ENCODE measurements at places on chromosomes 12 and 14.

DNA sequence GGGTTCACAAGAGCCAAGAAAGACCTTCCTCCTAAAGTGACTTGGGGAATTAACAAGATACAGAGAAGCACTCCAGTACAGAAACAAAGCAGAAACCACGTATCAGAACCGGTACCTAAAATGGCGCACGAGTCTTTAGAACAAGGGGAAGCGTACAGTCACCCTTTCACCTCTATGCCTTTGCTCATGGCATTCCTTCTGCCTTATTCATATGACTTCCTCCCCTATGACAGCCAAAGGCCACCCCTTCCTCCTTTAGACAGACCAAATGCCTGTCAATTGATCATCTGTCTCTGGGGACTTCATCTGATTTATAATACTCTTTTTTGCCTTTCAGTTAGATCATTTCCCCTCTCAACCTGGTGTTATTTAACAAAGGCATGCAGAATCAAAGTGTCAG lies 89.5 kb upstream of the OSBPL8 start:
- DNase-seq, result no peak

GRCh38 chr14:94689218-94689984 lies 77.2 kb downstream of the SERPINA3 start:
- peak; percentile 11 for DNase-seq

DNA sequence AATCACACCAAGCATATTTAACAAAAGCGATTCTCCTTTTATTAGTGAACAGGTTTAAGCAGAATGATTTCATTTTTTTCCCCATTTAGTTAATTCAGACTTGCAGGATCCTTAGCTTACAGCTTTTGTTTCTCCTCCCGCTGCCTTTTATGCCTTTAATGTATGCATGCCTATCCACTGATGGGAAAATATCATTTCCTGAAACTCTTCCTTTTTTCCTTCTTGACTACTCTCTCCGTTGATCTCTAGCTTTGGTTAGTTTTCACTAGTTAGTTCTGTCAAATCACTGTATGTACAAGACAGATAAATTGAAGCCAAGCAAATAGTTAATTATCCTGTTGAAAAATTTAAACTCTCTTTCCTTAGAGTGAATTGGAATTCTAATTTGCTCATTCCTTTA lies 26.3 kb downstream of the NKX2-1 start:
- no peak for DNase-seq

GRCh38 chr12:67925077-67925476 lies 64.2 kb upstream of the IFNG-AS1 start:
- DNase-seq, result no peak

DNA sequence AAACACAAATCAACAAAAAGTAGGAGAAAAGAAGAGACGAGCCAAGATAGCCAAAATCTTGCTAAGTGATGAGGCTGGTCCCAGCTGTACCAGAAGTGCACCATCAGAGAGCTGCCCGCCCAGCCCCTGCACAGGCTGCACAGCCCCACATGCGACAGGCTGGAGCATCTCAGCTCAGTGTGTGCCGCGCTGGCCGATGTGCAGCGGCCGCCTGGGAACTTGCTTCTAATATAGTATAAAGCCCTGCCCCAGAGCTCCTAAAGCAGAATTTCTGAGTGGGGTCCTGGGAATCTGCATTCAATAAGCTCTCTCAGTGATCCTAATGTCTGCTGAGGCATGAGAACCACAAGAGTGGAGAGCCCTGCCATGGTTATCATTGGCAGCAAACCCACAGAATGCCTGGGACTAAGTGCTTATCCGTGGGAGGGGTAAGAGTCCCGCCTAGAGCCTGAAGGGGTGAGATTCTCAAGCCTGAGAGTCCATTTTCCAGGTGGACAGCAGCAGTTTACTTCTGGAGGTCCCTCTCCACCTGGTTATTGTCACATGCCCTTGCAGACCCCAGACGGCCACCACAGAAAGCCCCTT lies 171.6 kb downstream of the DPF3 start:
- DNase-seq, result no peak

DNA sequence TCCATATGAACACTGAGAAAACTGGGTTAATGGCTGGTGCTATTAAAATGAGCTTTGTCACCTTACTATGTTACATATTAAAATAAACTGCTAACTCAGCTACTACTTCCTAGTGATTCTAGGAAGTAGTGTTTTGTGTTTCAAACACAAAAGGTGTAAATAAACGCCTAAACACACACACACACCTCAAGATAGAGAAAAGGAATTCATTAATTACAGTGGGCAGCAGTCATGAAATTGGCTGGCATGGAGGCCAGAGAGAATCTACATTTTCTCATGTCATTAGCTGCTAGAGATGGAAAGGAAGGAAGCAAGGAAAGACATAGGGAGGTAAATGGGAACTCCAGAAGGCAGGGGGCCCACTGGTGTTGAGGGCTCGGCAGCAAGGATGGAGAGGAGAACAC lies 787 bp upstream of the PRMT5 start:
- no peak for DNase-seq

GRCh38 chr14:90630171-90630806 lies 185.9 kb downstream of the TTC7B start:
- DNase-seq, result no peak

DNA sequence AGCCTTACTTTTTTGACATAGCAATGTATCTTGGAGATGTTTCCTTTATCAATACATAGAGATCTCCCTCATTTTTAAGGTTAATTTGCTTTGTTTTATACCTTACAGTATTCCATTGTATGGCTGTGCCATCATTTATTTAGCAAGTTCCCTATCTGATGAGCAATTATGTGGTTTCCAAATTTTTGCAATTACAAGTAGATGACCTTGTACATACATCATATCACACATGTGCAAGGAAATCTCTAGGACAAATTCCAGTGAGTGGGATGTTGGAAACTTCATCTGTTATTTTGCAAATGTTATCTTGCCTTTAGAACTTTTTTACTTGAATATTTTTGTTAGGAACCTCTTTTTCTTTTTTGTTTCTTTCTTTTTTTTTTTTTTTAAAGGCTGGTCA lies 49.7 kb downstream of the DRAM1 start:
- no peak for DNase-seq

DNA sequence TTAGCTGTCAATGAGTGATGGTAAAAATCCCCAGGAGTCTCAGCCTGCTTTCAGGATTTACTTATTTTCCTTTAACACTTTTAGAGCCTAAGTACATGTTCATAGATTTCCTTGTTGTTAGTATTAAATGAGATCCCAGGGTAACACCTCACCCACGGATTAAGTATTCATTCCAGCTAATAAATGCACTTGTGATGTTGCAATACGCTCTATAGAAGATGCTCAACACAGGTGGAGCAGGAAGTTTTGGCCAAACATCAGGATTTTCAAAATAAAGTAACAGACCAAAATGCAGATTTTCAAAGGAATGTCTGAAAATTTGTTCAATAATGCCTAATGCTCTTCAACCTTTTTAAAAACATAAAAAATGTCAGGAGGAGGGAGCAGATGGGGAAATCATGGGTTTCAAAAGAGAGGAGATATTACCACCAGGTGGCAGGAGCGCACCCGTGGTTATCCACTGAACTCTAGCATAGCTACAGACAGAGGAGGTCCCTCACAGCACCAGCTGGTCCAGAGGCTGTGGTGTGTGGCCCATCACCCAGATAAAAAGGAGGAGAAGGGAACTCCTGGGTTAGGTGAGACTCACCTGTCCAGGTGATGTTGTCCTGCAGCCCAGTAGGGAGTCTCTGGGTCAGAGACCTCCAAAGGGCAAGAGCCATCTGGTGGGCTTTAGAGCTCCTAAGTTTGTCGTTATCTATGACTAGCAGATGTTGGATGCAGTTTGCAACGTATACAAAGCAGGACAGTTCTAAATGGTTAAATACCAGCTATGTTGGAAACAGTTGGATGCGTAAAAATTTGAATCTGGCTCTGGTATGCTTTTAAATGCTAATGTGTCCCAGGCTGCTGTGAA lies 1158.4 kb upstream of the TMEM132C start:
- peak; percentile 23 for DNase-seq

GRCh38 chr12:54404061-54405004 lies 14.7 kb downstream of the ITGA5 start:
- DNase-seq, result peak; percentile 58

DNA sequence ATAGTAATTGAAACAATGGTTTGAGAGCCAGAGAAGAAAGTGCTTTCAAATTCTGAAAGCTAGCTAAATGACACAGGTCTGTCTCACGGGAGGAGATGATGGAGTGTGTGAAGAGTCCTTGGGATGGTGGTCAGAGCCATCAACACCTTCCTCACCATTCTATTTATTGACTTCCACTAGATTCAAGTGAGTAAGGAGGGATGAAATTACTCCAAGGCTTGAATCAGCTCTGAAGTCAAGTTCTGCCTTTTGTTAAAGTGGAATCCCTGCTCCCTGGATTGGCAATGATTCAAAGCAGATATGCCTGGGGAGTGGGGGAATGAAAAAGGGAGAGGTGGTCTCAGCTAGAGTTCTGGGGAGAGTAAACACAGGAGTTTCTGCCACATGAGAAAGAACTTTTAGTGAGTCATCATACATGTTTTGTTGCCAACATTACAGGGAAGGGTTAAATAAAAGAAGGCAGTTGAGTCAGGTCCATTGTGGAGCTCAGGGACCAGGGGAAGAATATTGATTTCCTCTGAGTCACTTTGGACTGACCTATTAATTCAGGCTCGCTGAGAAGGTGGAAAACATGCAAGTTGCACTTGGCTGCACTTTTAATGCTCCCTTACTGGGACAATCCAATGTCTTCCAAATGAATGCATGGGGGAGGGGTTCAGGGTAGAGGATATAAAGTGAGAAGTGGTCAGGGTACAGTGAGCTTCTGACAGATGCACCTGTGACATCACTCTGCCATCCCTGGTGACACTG lies 142.7 kb downstream of the TBX5 start:
- DNase-seq, result no peak

- no peak for DNase-seq
Observed at GRCh38 chr14:77424862-77425261, 1.5 kb upstream of the NOXRED1 start.

GRCh38 chr14:102779084-102779462 lies 1.8 kb downstream of the TRAF3 start:
- no peak for DNase-seq

GRCh38 chr14:72577521-72577920 lies 316.4 kb downstream of the DPF3 start:
- DNase-seq, result no peak

DNA sequence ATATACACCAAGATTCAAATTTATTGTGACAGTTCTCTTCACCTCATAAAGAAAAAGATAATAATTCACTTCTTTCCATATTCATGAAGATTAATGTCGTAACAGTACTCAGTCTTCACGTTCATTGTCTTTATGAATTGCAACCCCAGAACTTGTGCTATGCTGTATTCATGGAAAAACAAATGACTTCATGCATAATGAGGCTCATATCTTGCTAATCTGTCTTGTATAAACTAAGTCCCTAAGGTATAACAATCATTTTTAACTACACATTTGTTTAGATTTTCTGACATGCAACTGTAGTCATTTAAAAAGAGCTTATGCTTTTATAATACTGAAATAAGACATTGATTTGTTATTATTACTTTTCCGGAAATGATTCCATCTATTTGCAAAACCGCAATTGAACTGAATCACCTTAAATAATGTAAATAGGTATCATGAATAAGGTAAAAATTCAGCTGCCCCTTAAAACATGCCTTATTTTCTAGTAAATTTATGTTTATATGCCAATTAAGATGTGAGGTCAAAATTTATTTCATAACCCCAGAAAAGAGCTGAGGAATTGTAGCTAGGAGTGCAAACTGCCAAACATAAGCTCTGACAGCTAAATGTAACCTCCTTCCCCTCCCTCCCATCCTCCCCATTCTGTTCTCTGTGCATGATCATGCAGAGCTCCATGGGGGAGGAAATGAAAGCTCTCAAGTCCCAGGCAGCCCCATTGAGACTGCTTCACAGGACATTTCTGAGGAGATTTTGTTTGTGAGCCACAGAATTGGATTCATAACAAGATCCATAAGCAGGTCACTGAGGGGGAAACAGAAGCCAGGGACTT lies 301.6 kb downstream of the ATP23 start:
- no peak for DNase-seq

GRCh38 chr12:70529647-70530046 lies 107.6 kb downstream of the PTPRB start:
- no peak for DNase-seq

GRCh38 chr12:46702581-46703344 lies 123.0 kb downstream of the SLC38A4 start:
- no peak for DNase-seq

DNA sequence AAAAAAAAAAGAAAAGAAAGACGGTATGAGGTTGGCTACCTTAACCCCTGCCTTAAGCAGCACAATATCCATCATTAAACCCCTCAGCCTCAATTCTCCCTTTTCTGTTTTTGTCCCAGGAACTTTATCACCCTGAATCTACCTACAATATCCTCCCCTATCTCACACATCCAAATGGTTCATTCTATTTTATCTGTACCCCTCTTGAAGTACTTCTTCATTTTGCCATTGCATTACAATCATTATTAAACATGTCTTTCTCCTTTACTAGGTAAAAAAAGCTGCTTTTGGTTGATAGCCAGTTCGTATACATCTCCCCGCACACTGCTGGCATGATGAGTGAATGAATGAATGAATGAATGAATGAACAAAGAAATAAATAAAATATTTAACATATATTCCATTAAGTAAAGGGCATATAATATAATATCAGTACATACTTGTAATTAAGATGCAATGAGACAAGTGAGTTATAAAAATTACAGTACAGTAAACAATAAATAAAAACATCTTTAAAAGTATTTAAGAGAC lies 364 bp upstream of the GPR65 start:
- DNase-seq, result no peak

GRCh38 chr14:71666571-71667145 lies 265.6 kb upstream of the RGS6 start:
- DNase-seq, result no peak

GRCh38 chr14:25049568-25050268 lies at the start of gene STXBP6:
TSS of gene STXBP6 (minus strand) at chr14:25050147. CDS start at chr14:24974818, 75,329 bp downstream.
- DNase-seq, result no peak

- DNase-seq, result no peak
Observed at GRCh38 chr12:50708631-50709030, 55.3 kb upstream of the ATF1 start.

DNA sequence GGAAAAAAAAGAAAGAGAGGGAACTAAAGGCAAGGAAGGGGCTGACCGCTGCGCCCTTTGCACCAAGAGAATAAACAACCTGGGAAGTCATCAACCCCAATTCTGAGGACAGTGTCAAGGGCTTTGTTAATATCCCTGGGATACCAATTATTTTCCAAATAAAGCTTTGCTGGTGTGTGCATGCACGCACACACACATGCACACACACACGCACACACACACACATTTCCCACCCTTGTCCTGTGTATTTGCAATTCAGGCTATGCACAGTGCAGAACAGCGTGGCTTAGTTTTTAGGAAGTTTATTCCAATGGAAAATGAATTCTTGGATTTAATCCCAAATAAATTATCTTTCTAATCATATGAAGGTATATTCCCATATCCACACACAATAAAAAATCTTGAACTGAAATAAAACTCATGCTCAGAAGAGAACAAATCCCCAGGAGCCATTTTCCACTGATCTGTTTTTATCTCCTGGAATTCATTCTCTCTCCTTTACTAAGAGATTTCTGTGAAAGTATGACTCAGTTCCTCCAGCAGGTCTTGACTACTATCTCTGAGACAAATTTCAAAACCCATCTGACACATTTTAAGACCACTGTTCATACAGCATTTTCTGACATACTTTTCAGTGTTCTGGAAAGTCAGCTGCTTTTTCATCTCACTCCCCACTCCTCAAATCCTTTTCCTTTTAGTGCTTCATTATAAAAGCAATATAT lies 334.4 kb upstream of the ATP2B1 start:
- DNase-seq, result no peak
